ENCODE measurements at places on chromosomes 13 and 19.

DNA sequence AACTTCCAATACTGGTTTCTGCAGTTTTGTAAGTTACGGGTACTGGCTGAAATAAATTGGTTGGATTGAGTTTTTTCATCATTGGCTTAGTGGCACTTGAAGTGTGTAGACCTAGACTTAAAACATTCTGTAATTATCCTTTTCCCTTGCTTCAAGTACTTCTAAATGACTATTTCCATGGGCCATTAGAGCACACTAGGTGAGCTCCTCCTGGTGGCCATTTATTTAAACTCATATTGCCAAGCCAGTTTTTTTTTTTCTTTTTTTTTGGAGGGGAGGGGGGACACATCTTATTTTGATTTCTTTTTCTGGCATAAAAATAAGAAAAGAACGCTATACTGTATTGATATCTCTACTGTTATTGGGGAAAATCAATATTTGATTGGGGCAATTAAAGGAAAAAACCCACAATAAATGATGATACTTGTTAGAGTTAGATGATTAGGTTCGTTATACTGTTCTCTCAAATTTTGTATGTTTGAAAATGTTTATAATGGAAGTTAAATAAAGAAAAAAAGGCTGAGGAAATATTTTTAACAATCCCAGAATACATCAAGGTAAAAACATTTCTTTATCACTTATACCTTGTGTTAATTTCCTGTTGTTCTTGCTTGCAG is 82.9 kb downstream of the PDS5B start:
- DNase-seq, result peak; percentile 18

- DNase-seq, result peak; percentile 87
These were observed 9.4 kb downstream of the NLRP7 start for GRCh38 chr19:54937926-54938325.

GRCh38 chr13:100112186-100112838 is 23.4 kb downstream of the PCCA start:
- DNase-seq, result no peak

DNA sequence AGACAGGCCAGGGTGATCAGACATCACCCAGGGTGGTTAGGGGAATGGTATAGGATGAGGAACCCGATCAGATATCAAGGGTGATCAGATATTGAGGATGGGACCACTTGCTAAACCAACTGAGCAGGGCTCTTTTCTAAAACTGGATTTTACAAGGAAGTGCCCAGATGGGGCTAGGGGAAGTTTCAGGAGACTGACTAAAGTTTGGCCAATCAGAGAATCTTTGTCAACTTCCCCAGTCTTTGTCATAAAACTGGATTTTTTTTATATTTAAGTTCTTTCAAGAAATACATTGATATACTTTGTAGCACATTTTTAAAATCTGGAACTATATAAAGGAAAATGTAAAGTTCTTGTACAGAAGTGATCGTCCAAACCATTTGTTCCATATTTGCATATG is 30.5 kb upstream of the DLEU7 start:
- DNase-seq, result no peak

- peak; percentile 78 for DNase-seq
These were observed 485.3 kb downstream of the UQCRFS1 start for GRCh38 chr19:28727480-28728159.

GRCh38 chr19:45166723-45167252 is 6.0 kb upstream of the NKPD1 start:
- no peak for DNase-seq

DNA sequence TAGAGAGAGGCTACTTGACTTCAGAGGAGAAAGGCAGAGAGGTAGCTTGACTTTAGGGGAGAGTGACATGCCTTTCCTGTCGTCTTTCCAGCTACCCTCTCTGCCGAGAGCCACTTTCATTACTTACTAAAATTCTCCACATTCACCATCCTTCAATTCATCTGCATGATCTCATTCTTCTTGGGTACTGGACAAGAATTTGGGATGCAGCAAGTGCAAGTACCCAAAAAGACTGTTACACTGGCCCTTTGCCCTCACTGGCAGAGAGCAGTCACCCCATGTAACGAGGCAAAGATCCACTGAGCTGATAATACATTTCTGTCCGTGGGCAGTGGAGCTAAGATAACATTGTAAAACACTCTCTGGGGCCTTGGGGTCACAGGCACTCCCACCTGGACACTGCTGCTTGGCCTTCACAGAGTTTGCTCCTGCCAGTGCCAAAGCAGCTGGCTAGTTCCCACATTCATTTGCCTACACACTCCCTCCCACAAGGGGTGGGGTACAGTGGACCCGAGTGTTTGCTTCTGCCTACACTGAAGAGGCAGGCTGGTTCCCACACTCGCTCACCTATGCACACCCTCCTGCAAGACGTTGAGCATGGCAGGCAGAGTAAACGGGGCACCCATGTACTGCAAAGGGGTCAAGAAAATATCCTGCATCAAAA is 1276.9 kb upstream of the PCDH9 start:
- no peak for DNase-seq

- peak; percentile 78 for DNase-seq
These were observed 21.8 kb upstream of the NAXD start for GRCh38 chr13:110593430-110594130.

- no peak for DNase-seq
These were observed 15.2 kb downstream of the C19orf12 start for GRCh38 chr19:29699861-29700260.

DNA sequence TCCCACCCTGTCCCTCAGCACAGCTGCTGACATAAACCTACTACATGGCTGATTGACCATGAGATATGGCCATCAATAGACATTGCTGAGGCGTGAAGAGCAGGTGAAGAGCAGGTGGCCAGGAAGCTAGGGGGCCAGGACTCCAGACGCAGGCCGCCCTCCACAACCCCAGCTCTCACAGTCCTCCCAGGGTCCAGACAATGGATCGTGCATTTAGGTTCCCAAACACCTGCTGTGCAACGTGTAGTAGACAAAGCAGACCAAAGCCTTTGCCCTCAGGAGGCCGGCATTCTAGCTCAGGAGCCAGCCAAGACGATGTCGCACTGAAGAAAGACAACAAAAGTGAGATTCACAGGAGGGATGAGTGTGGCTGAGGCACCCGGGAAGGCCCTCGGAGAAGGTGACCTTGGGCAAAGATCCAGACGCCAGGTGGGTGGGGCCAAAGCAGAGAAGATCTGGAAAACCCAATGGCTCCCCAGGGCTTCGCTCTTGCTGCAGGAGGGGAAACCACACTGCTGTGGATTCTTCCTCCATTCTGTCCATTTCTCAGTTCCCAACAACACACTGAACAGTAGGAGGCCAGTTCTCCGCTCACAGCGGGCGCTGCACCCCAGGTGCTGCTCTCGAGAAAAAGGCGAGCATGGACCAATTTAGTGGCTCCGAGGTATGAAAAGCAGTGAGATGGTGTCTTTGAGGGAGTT is 1.4 kb downstream of the FFAR1 start:
- DNase-seq, result peak; percentile 45

DNA sequence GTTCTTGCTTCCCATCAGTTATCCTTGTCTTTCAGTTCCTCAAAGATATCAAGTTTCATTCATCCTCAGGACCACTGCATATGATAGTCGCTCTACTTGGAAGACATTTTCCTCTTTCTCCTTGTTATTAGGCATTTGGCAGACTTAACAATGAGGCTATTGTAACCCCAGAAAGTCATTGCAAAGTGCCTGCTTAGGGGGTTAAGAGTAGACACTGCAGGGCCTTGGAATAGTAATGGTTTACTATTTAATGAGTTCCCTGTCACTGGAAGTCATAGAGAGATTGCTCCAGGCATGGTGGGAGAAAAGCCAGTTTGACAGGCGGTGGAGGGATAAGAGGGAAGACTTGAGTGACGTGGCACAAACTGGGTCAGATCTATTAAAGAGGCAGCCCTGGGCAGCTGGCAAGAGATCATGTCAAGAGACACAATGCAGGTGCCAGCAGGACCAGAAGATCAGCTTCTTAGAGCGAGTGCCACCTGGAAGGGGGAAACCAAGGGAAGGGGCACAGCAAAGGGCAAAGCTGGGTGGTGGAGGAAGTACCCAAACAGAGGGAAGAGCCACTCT is 16.8 kb upstream of the CPB2 start:
- no peak for DNase-seq

- no peak for DNase-seq
These were observed 68.6 kb upstream of the KL start for GRCh38 chr13:32947411-32948276.

GRCh38 chr19:46250076-46250735 is 20.7 kb downstream of the IGFL1 start:
- no peak for DNase-seq

DNA sequence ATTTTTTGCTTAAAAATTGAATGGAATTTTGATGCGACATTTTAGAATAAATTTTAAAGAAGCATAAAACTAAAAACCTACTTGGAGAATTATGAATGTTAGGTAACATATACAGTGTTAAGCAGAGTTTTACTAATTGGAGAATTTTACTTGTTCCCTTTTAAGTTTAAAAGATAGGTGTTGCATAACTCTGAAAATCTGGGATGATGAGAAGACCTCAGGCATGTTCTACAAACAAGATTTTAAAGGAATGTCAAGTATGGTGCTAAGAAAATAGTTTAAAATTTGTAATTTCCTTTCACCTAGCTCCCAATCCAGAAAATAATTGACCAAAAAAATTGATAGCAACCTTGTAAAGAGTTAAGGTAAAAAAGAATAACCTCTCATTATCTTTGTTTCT is 135.8 kb downstream of the RFC3 start:
- no peak for DNase-seq

GRCh38 chr19:11281356-11282049 is 14.5 kb upstream of the TSPAN16 start:
- no peak for DNase-seq

- DNase-seq, result no peak
These were observed 546.1 kb downstream of the SUCLA2 start for GRCh38 chr13:47454986-47455385.

GRCh38 chr13:92122186-92122853 is 723.9 kb downstream of the GPC5 start:
- no peak for DNase-seq

DNA sequence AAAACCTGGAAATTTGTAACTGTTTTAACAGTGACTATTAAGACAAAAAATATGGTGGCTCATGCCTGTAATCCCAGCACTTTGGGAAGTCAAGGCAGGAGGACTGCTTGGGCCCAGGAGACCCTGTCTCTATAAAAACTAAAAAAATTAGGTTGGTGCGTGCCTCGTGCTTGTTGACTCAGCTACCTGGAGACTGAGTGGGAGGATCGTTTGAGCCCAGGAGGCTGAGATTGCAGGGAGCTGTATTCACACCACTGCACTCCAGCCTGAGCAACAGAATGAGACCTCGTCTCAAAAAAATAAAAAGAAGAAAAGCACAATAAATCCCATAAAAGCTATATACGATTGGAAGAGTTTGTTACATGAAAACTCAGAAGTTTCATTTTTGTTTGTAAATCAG is 23.7 kb downstream of the KLF5 start:
- DNase-seq, result no peak

GRCh38 chr13:29737061-29737460 is 113.4 kb downstream of the UBL3 start:
- no peak for DNase-seq
